Spinal cord (tissue), 10 donors: ENCODE measurements at places on chromosomes 11 and 22. TPM values are rescaled to one million over a fixed set of nuclear protein-coding genes. Genes with fewer than 3 reads are reported as not detected.

GRCh38 chr11:95095858-95096587 lies 6.4 kb downstream of the ENDOD1 start:
- DNase-seq: no peak

DNA sequence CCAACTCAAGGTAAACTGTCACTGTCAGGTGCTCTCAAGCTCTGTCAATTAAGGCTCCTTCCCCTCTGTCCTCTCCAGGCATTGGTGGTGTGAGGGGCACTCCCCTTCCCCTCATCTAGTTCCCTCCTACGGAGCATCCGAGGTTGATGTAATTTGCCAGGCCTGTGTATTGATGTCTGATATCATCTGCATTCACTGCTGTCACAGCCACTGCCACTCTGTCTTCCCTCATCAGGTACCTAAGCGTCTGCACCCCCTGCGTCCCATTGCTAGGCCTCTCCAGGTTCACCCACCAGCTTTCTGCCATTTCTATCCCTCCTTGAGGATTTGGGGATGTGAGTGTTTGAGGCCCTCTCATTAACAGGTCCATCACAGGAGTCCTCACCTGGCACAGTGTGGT lies 50.0 kb upstream of the SYT13 start:
- no peak for DNase-seq

DNA sequence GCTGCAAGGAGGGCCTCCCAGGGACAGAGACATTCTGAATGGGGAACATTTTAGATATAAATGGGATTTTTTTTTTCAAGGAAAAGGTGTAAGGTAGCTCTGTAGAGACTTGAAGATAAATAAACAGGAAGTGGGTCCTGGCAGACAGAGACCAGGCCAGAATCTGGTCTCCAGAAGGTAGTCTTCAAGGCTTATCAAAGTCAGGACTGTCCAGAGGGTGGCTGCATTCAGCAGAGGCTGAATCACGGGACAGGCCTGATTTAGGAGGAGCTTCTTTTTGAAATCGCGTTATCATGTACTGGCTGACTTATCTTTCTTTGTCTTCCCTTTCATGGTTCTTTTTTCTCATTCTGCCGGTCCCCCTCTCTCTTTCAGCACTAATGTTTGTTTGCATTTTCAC lies 542.9 kb downstream of the NTM start:
- no peak for DNase-seq

GRCh38 chr11:625636-626268 lies 997 bp upstream of the CDHR5 start:
- DNase-seq: no peak

DNA sequence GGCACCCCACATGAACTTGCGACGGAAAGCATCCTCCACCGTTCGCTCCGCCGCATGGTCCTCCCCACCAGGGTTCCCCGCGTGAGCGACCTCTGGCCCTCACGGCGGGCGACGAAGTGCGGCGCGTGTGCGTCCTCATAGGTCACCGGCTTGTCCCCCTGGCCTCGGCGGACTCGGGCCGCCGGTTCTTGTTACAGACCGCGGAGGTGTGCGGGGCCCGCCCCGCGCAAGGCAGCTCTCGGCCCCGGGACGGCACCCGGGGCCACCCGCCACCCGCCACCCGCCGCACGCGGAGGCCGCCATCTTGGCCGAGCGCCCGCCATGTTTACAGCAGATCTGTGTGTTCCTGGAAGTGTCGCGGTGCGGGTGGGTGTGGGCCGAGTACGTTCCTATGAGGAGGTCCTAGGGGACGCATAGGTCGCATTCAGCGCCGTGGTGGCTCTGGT lies 3.5 kb upstream of the IFITM2 start:
- no peak for DNase-seq

DNA sequence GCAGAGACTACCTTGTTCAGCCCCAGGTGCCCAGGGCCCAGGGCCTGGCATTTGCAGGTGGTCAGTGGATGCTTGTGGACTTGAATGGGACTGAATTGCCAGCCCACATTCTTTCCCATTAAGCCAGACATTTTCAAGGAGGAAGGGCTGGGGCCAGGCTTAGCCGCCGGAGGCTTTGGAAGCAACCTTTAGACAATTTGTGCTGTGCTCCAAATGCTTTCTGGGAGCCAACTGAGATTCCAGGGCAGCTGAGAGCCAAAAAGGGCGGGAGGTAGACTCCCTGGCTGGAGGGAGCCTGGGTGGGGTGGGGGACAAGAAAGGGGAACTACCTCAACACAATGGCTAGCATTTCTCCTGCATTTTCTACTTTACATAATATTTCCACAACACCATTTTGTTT lies 54.8 kb upstream of the TIMP3 start:
- no peak for DNase-seq

Gene POLR2F
- total RNA-seq: 24.3 TPM

Gene OR10V1
- not detected for total RNA-seq

- no peak for DNase-seq
Observed at GRCh38 chr22:32805361-32805881, 3.9 kb downstream of the TIMP3 start.

DNA sequence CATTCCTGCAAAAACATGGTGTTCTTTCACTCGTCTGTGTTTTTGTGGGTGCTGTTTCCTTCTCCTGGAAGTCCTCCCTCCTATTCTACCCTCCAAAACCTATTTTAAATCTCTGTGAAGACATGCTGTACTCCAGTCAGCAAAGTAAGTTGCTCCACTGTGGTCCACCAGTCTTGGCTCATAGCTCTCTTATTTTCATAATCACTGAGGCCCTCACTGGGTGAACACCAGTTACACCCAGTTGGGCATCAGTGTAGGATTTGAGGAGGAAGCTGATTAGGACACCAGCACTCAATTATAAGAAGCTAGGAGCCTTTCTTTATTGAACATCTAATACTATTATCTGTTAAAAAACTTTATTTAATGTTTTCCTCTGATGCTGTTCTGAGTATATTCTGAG lies 23.9 kb upstream of the EED start:
- DNase-seq: no peak

GRCh38 chr22:22460635-22461034 lies 47.9 kb downstream of the ZNF280B start:
- no peak for DNase-seq
